ENCODE measurements at places on chromosomes 1 and 21.

DNA sequence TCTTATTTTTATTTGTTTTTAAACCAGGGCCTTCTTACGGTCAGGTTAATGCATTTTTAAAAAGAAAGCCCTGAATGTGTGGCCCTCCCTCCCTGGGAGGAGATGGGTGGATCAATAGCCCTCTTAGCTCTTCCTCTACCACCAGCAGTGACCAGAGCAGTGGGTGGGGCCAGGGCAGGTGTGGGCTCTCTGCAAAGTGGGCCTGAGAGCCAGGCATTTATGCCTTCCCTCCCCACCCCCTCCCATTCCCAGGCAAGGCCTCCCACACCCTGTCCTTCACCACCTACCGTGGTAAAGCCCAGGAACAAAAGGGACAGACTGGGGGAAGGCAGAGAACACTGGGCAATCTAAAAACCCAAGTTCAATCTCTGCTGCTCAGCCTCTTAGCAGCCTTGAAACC is 63.9 kb downstream of the SSBP3 start:
- no peak for DNase-seq

DNA sequence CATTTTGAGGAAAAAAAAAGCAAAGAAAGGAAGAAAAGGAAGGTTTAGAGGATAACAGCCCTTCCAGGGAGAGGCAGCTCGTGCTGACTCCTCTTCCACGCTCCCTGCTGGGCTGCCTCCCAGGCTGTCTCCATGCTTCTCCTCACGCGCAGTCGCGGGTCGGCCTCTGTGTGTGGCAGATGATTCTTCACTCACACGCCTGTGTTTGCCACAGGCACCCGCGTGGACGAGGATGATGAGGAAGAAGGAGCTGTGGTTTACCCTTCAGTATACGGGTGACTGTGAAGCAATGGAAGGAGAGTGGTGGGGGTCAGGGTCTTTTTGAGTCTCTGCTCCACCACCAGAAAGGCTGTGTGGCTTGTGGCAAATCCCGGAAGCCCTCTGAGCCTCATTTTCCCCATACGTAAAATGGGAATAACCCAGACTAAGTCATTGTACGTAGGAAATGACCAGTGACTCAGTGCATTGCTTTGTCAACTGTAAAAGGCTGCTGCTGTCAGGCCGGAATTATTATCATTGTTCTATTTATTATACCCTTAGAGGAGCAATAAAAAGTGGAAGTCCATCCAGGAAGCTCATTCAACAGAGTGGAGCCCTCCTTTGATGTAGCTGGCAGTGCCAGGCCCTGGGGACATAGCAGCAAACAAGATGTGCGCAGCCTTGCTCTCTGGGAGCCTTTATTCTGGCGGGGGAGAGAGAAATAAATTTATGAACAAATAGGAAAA is 11.9 kb upstream of the SH2D2A start:
- no peak for DNase-seq

- DNase-seq: no peak
These were observed at the start of gene NPHS2 for GRCh38 chr1:179575497-179576314. Gene NPHS2 (minus strand): TSS chr1:179575948. CDS start chr1:179575864, 84 bp downstream.

DNA sequence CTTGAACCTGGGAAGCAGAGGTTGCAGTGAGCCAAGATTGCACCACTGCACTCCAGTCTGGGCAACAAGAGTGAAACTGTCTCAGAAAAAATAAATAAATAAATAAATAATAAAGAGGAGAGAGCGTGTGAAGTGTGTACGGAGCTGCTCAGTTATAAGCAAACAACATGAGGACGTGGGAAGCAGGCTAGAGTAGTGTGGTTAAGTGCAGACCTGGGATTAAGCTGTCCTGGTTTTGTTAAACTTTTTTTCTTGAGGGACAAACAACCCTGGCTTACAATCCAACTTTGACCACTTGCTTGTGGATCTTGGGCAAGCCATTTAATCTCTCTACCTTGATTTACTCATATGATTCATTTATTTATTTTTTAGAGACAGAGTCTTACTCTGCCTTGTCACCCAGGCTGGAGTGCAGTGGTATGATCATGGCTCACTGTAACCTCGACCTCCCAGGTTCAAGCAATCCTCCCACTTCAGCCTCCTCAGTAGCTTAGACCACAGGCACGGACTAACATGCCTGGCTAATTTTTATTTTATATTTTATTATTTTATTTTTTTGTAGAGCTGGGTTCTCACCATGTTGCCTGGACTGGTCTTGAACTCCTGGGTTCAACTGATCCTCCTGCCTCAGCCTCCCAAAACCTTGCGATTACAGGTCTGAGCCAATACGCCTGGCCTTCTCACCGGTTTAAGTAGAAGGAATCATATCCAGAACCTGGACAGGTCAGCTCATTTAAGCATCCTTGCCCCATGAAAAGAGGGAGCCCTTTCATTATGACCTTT is 52.7 kb downstream of the RPS6KA1 start:
- DNase-seq: no peak

- no peak for DNase-seq
These were observed 41.6 kb upstream of the QSOX1 start for GRCh38 chr1:180112984-180113647.

GRCh38 chr1:67434491-67434890 is 4.3 kb upstream of the SERBP1 start:
- DNase-seq: no peak

GRCh38 chr1:36400825-36401601 is 3.3 kb upstream of the LSM10 start:
- DNase-seq: no peak

- no peak for DNase-seq
These were observed 176.9 kb upstream of the PRMT6 start for GRCh38 chr1:106879538-106879937.

All from SK-N-MC (cell line).